ENCODE measurements at places on chromosomes 1 and 21. TPM values are rescaled to one million over a fixed set of nuclear protein-coding genes. Genes with fewer than 3 reads are reported as not detected.

DNA sequence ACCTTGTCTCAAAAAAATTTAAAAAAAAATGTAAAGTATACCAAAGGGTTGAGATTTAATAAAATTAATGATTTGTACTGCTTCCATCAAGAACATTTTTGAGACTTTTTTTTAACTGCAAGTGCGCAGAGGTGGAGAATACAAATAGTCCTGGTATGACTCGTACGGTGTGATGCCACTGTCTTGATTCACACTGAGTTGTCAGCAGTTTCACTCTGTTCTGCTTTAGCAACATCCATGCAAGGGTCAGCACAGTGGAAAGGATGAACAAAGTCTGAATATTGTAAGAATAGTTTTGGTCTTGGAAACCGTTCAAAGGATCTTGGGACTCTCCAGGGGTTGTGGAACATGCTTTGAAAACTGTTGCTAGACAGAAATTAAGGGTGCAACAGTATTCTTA lies 40.2 kb downstream of the EXO1 start:
- DNase-seq: no peak

DNA sequence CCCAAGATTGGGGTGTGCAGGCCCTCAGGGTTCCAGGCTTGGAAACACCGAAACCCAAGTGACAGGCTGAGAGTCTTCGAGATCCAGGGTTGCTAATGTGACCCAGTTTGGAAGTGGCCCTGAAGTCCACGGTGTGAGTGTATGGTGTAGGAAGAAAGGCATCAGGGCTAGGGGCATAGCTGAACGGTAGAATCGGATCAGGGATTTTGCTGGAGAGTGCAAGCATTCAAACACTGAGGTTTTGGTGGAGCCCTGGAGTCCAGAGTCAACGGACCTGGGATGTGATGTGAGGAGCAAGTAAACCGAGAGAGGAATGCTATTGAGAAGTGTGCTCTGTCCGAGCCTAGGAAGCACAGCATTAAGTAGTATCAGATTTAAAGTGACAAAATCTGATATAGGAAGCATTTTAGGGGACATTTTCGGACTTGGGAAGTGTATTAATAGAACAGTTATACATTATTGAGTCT lies 958 bp downstream of the NFYC start:
- DNase-seq: peak; percentile 34

GRCh38 chr21:39048574-39048973 lies 134.7 kb downstream of the PSMG1 start:
- no peak for DNase-seq

GRCh38 chr1:44294588-44295007 lies 60.5 kb downstream of the ERI3 start:
- DNase-seq: peak; percentile 31

GRCh38 chr1:231171623-231172197 lies 9.9 kb downstream of the TRIM67 start:
- DNase-seq: no peak

DNA sequence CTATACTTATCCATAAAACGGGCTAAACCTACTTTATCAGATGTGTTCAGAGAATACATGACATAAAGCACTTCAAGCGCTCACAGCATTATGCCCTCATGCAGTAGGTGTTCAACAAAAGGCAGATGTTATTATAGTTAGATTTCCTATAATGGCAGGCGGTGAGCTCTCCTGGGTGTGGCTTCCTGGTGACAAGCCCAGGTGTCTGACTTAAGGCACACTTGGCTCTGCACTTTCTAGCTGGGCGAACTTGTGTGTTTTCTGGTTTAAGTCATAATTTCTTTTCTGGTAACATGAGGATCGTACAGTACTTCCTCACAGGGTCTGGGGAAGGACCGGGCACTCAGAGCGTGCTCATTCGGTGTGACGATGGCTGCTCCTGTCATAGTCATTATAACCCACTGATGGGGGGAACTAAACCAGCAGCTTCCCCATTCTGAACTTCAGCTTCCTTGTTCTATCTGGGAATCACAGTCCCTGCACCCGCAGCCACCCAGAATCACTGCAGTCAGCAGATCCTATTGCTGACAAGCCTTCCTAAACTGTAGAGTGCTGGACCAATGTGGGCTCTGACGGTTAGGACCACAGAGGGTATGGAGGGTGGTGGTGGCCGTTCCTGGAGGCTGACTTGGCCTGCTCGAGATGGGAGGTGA lies 52.8 kb downstream of the IGSF21 start:
- no peak for DNase-seq

DNA sequence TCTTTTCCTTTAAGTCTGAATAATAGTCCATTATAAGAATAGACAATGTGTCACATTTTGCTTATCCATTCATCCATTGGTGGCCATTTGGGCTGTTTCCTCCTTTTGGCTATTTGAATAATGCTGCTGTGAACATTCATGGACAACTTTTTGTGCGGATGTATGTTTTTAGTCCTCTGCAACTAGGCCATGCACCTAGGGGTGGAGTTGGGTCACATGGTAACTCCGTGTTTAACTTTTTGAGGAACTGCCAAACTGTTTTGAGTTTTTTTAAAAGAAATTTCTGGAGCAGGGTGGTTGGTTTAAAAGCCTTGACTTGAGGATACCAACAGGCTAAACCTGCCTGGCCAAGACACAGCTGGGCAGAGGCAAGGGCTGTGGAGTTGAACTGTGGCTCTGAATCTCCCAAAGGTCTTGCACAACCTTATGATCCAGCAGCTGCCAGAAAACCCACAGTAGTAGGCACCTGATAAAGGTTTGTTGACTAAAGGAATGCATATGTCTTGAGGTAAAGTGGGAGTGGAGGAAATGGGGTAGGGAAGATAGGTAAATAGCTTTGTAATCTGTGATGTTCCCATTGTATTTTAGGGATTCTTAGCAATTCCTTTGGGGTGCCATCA lies 5.6 kb upstream of the RPTN start:
- no peak for DNase-seq

DNA sequence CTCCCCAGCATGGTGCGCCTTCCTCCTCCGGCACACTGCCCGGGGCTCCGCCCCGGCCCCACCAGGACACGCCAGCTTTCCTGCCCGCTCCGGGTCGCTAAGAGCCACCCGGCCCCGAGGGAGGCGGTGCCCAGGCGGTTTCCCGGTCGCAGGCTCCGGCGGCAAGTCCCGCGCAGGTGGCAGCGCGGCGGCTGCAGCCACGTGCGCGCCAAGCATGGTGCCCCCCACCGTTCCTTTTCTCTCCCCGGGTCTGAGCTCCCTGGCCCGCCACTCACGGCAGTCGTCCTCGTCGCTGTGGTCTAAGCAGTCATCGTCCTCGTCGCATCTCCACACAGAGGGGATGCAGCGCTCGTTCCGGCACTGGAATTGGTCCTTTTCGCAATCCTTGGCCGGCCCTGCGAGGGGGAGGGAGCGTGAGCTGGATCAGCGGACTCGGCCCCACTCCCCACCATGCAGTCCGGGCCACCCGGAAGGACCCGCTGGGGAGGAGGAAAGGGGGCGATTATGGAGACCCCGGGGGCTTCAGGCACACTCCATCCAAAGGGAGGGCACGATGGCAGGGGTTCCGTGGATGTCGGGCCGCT lies 1.2 kb downstream of the LRP8 start:
- no peak for DNase-seq

GRCh38 chr1:227401562-227402342 lies 83.5 kb upstream of the CDC42BPA start:
- no peak for DNase-seq

GRCh38 chr1:60942291-60942690 lies 140.1 kb upstream of the NFIA start:
- no peak for DNase-seq

DNA sequence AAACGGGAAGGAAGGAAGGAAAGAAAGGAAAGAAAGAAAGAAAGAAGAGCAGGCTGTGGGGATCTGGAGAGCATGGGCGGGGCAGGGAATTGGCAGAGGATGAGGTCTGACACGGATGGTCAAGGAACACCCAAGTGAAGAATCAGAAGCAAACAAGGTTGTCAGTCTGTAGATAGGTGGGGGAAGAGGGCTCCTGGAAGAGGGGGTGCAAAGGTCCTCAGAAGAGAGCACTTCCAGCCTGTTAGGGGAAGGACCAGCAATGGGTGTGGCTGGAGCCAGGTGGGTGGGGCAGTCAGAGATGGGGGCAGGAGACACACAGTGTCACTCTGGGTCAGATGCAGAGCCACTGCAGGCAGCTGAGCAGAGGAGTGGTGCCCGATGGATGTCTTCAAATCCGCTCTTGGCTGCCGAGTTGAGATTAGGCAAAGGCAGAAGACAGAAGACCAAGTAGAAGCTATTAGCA lies 11.0 kb upstream of the PLA2G2C start:
- DNase-seq: no peak

- peak; percentile 77 for DNase-seq
Measured at GRCh38 chr1:165253818-165254254, 102.7 kb downstream of the LMX1A start.

- DNase-seq: no peak
Measured at GRCh38 chr1:34842952-34843371, 16.6 kb downstream of the SMIM12 start.

- no peak for DNase-seq
Measured at GRCh38 chr1:18104546-18105100, 3.0 kb upstream of the IGSF21 start.

DNA sequence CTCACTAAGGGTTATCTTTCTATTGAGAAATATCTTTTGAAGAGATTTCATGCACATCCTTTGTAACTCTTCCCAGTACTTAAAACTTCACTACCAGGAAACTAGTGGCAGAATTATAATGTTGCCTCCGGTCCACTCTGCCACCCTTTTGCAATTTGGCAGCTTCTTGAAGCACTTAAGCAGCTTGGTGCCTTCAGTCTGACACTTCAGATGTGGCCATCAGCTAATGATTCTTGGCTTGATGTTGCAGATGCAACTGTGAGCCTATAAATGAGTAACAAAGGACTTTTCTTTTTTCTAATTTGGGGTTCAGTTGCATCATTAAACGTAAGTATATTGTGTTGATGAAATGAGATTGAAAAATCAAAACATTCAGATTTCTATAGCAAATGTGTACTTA lies 187.5 kb upstream of the C21orf91 start:
- no peak for DNase-seq

GRCh38 chr1:65615859-65616258 lies 176.8 kb upstream of the PDE4B start:
- DNase-seq: no peak

GRCh38 chr1:90834354-90834885 lies 117.3 kb upstream of the BARHL2 start:
- no peak for DNase-seq

GRCh38 chr1:242712248-242712647 lies 187.8 kb upstream of the PLD5 start:
- DNase-seq: no peak

GRCh38 chr1:66412704-66413103 lies 121.2 kb upstream of the SGIP1 start:
- DNase-seq: no peak

DNA sequence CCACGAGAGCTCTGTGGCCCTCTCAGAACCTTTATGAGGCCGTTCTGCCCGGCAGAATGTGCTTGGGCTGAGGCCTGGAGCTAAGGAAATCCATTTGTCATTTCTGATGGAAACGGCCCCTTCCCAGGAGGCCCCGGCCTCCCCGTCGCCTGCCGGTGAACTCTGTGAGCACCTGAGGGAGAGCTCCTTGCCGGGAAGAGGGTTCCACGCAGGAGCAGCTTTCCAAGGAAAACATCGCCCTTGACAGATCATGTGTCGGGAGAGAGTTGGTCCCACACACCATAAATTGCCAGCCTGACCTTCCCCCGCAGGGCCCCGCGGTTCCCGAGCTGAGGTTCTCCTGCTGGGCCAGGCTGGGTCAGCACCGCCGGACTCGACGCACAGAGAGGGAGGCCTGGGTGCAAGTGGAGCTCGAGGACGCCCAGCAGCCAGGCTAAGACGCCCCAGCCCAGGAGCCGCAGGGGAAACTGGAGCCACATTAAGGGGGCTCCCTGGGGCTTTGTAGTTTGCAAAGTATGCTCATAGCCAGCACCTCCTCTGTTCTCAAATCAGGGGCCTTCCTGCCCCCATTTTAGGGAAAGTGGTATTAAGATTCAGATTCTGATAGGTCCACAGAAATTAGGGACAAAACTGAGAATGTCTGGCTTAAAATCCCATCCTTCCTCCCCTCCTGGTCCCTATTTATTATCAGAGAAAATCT lies 239.5 kb downstream of the FOXD2 start:
- DNase-seq: no peak

OR6P1 gene
- not detected for polyA plus RNA-seq

FBXO2 gene
- 79.1 TPM for polyA plus RNA-seq

NCAM2 gene
- polyA plus RNA-seq: not detected

SLFNL1 gene
- polyA plus RNA-seq: 0.20 TPM

ZBTB37 gene
- polyA plus RNA-seq: 1.9 TPM
